ENCODE measurements at places on chromosomes 2 and 18.

- DNase-seq = no peak
Measured at GRCh38 chr2:56918790-56919189, 735.0 kb downstream of the CCDC85A start.

GRCh38 chr2:257842-258241, 6.0 kb downstream of the SH3YL1 start:
- DNase-seq = no peak

DNA sequence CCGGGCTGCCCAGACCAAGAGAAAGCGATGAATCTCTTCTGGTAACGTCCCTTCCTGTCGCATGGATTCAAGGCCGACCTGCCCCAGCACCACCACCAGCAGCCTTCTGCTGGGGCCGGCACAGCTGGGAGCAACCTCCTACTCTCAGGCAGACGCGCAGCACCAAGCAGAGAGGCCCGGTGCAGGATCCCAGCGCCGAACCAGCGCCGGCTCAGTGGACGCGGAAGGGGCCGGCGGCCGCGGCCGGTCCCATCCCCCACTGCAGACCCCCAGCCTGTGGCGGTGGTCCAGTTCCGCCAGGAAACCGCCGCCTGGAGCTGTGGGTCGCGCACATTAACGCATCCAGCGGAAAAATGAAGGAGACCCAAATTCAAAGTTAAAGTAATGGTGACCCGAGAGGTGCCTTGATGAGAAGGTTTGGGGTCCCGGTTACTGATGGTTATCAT, 525 bp upstream of the MAL start:
- no peak for DNase-seq

- no peak for DNase-seq
Measured at GRCh38 chr2:145751629-145752028, 1231.7 kb upstream of the ZEB2 start.

DNA sequence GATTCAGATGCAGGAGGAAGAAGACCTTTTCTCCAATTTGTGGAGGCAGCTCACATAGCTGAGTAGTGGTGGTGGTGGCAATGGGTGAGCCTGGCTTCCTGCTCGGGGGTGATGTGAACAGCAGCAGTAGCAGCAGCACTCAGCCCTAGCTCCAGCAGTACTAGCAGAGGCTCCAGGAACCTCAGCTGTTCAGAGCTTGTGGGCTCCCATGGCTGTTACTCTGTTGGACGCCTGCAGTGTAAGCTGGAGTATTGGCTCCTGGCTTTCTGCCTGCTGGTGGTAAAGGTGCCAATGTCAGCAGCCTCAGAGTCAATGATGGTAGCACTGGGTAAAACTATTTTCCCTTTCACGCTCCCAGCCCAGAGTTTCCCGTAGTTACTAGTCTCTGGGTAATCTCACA, 3.1 kb upstream of the SEH1L start:
- DNase-seq = no peak

All from left lung (tissue), 14 donors.